ENCODE measurements at places on chromosomes 4 and X. TPM values are rescaled to one million over a fixed set of nuclear protein-coding genes. Genes with fewer than 3 reads are reported as not detected.

AKAP14 gene
- not detected for total RNA-seq

DNA sequence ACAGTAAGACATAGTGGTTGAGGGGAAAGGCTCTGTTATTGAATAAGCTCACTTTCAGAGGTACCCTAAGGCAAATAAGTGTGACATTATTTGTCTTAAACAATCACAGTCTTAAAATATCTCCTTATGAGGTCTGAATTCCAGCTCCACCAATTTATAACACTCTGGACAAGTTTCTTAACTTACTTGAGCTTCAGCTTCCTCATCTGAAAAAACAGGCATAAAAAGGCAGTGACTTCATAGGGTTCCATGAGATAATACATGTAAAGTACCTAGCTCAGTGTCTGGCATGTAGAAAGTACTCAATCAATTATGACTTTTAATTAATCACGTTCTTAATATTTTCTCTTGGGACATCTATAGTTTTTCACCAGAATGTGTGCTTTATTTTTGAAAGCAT, 202.5 kb downstream of the RASL11B start:
- DNase-seq, result no peak
- H3K27me3 ChIP-seq, result no peaks in the 10 kb centered on the region
- no peak overlapping the region for H3K4me3 ChIP-seq
- H3K27ac ChIP-seq, result no peak overlapping the region

TCEAL2 gene
- not detected for total RNA-seq

- no peaks in the 10 kb centered on the region for H3K27me3 ChIP-seq
- H3K36me3 ChIP-seq, result peaks cover 2% of the 10 kb centered on the region
- DNase-seq, result no peak
Measured at GRCh38 chr4:169098054-169098497, 88.0 kb upstream of the CBR4 start.

NRK gene
- total RNA-seq, result 23.7 TPM

PITX2 gene
- total RNA-seq, result 93.3 TPM

GRCh38 chr4:183304067-183304466, 16.0 kb downstream of the CLDN22 start:
- H3K36me3 ChIP-seq, result peaks cover 3% of the 10 kb centered on the region
- no peak for DNase-seq
- no peak overlapping the region for H3K4me3 ChIP-seq
- no peaks in the 10 kb centered on the region for H3K4me1 ChIP-seq
- no peak overlapping the region for H3K27ac ChIP-seq
- no peaks in the 10 kb centered on the region for H3K27me3 ChIP-seq

GRCh38 chr4:14410516-14410915, 591.8 kb upstream of the CPEB2 start:
- H3K27ac ChIP-seq, result no peak overlapping the region
- H3K36me3 ChIP-seq, result no peaks in the 10 kb centered on the region
- no peak overlapping the region for H3K4me3 ChIP-seq

DNA sequence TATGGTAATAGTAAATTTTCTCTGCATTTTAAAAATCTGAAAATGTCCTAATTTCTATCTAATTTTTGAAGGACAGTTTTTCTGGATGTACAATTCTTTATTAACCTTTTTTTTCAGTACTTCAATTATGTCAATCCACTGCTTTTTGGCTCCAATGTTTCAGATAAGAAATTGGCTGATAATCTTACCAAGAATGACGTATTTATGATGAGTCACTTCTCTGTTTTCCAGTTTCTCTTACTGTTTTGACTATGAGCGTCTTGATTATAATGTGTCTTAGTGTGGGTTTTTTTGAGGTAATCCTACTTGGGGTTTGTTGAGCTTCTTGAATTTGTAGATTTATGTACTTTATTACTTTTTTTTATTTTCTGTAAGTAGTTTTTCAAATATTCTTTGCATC, 47.2 kb downstream of the UGT2B11 start:
- DNase-seq, result no peak
- no peak overlapping the region for H3K27ac ChIP-seq
- H3K36me3 ChIP-seq, result no peaks in the 10 kb centered on the region
- H3K27me3 ChIP-seq, result no peaks in the 10 kb centered on the region
- H3K4me3 ChIP-seq, result no peak overlapping the region

- no peaks in the 10 kb centered on the region for H3K4me1 ChIP-seq
- H3K27ac ChIP-seq, result no peak overlapping the region
- peak; percentile 51 for DNase-seq
- no peak overlapping the region for H3K4me3 ChIP-seq
- no peaks in the 10 kb centered on the region for H3K36me3 ChIP-seq
Measured at GRCh38 chr4:27861381-27861787, 1000.7 kb downstream of the STIM2 start.

GRCh38 chrX:85084770-85085393, 81.2 kb downstream of the APOOL start:
- H3K27ac ChIP-seq, result no peak overlapping the region
- H3K27me3 ChIP-seq, result no peaks in the 10 kb centered on the region
- DNase-seq, result no peak
- H3K36me3 ChIP-seq, result no peaks in the 10 kb centered on the region

IQSEC2 gene
- 2.2 TPM for total RNA-seq

DNA sequence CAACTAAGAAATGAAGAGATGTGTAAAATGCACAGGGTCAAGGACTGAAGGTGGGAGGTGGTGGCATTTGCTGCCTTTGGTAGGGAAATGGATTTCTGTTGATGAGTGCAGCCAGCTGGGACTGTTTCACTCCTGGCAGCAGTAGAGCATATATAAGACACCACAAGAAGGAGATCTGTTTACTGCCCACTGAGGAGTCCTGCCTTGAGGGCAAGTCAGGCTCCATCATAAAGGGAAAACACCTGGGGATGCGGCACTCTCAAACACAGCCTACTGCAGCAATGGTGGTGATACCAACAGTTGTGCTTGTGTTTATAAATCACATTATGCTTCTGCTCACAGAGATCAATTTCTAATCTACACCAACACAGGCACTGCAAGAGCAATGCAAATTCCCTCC, 222.1 kb downstream of the TACR3 start:
- H3K27ac ChIP-seq, result no peak overlapping the region
- no peaks in the 10 kb centered on the region for H3K36me3 ChIP-seq
- no peaks in the 10 kb centered on the region for H3K27me3 ChIP-seq

GDPD2 gene
- not detected for total RNA-seq

FGF13 gene
- 55.6 TPM for total RNA-seq

DNA sequence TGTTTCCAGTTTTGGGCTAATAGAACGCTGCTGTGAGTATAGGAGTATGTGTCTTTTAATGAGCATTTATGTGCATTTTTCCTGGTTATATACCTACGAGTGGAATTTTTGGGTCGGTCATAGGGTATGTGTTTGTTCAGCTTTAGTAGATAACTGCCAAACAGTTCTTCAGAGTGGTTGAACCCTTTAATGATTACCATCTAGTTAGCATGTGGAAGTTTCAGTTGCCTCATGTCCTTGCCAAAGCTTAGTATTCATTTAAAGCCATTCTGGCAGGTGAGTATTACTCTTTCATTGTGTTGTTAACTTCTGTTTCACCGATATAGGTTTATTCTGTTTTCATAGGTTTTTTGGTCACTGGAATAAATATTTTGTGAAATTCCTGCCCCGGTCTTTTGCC, 229.1 kb downstream of the ARHGAP10 start:
- peaks cover 3% of the 10 kb centered on the region for H3K36me3 ChIP-seq
- no peak for DNase-seq

HPRT1 gene
- 24.0 TPM for total RNA-seq

- H3K27ac ChIP-seq, result no peak overlapping the region
- DNase-seq, result no peak
- no peaks in the 10 kb centered on the region for H3K36me3 ChIP-seq
- H3K4me3 ChIP-seq, result no peak overlapping the region
Measured at GRCh38 chr4:71907782-71908181, 123.9 kb upstream of the GC start.

- no peak for DNase-seq
- no peak overlapping the region for H3K4me3 ChIP-seq
- no peaks in the 10 kb centered on the region for H3K4me1 ChIP-seq
- H3K27me3 ChIP-seq, result no peaks in the 10 kb centered on the region
- H3K36me3 ChIP-seq, result no peaks in the 10 kb centered on the region
- H3K27ac ChIP-seq, result no peak overlapping the region
Measured at GRCh38 chr4:122873146-122873545, 46.5 kb downstream of the FGF2 start.

TLR8 gene
- total RNA-seq, result not detected

DNA sequence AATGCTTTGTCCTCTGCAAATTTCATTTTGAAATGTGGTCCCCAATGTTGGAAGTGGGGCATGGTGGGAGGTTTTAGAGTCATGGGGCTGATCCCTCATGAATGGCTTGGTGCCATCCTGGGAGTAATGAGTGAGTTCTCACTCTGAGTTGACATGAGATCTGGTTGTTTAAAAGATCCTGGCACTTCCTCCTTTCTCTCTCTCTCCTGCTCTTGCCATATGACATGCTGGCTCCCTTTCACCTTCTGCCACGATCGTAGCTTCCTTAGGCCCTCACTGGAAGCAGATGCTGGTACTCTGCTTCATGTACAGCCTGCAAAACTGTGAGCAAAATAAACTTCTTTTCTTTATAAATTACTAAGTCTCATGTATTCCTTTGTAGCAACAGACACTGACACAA, 262.0 kb downstream of the IL15 start:
- no peak for DNase-seq
- no peaks in the 10 kb centered on the region for H3K27me3 ChIP-seq
- H3K36me3 ChIP-seq, result no peaks in the 10 kb centered on the region
- no peak overlapping the region for H3K4me3 ChIP-seq

DNA sequence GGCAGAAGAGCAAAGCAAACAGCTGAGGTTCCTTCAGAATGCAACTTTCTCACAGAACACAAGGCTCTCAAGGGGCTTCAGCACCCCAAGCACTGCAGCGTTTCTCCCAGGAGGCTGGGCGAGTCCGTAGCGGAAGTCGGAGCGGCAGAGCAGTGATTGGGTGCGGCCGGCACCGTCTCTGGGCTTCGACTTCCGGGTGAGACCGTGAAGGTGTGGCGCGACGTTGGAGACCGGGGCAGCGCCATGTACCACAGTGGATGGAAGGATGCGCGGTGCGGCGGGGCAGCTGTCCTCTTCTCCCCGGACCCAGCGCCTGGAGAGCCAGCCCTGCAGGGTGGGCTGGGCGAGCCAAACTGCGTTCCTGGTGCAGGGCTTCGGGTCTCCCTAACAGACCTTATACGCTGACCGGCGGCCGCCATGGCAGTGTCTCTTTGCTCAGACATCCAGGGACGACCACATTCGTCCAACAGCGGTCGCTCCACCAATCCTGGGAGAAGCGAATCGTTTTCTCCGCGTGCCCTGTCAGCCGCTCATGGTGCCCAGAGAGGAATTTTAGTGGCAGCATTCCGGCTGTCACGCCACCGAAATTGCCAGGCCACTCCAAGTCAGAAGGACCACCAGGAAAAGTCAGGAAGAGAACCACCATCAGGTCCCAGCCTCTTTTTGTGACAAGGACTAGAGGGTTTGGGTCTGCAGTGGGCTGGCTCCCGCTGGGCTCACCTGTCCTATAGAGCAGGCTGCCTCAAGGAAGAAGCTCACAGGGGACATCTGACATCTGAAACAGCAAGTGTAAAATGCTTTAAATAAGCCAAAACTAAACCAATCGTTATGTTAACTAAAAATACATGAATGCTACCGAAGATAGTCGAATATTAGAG, 20.5 kb downstream of the TRIM61 start:
- no peaks in the 10 kb centered on the region for H3K36me3 ChIP-seq
- H3K27ac ChIP-seq, result peak overlapping the region; percentile 23
- H3K4me1 ChIP-seq, result peaks cover 4% of the 10 kb centered on the region
- peak overlapping the region; percentile 85 for H3K4me3 ChIP-seq

DNA sequence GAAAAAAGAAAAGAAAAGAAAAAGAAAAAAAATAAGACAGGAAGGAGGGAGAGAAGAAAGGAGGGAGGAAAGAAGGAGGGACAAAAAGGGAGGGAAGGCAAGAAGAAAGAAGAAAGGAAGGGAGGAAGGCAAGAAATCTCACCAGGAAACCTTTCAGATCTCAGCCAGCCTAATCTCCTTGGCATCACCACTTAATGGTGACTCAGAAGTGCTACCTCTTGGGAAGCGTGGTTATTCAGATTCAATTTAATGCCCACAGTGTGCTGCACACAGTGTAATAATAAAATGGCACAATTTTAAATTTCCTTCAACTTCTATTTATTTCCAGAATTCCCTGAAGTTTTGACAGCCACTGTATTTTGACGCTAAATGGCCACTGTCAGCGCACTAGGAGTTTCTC, 50.3 kb downstream of the DKK2 start:
- no peaks in the 10 kb centered on the region for H3K27me3 ChIP-seq
- H3K36me3 ChIP-seq, result no peaks in the 10 kb centered on the region
- DNase-seq, result no peak
- no peak overlapping the region for H3K27ac ChIP-seq
- no peak overlapping the region for H3K4me3 ChIP-seq

- H3K4me3 ChIP-seq, result no peak overlapping the region
- no peaks in the 10 kb centered on the region for H3K27me3 ChIP-seq
- no peak overlapping the region for H3K27ac ChIP-seq
- H3K4me1 ChIP-seq, result peaks cover 40% of the 10 kb centered on the region
- no peaks in the 10 kb centered on the region for H3K36me3 ChIP-seq
- DNase-seq, result peak; percentile 72
Measured at GRCh38 chr4:8182858-8183725, 16.0 kb upstream of the SH3TC1 start.

- H3K36me3 ChIP-seq, result no peaks in the 10 kb centered on the region
- no peak overlapping the region for H3K4me3 ChIP-seq
- H3K27me3 ChIP-seq, result no peaks in the 10 kb centered on the region
- no peak for DNase-seq
Measured at GRCh38 chrX:148507418-148507817, 7.0 kb downstream of the AFF2 start.

Measured in SJCRH30 (cell line).